ENCODE measurements at places on chromosomes 3 and 15.

DNA sequence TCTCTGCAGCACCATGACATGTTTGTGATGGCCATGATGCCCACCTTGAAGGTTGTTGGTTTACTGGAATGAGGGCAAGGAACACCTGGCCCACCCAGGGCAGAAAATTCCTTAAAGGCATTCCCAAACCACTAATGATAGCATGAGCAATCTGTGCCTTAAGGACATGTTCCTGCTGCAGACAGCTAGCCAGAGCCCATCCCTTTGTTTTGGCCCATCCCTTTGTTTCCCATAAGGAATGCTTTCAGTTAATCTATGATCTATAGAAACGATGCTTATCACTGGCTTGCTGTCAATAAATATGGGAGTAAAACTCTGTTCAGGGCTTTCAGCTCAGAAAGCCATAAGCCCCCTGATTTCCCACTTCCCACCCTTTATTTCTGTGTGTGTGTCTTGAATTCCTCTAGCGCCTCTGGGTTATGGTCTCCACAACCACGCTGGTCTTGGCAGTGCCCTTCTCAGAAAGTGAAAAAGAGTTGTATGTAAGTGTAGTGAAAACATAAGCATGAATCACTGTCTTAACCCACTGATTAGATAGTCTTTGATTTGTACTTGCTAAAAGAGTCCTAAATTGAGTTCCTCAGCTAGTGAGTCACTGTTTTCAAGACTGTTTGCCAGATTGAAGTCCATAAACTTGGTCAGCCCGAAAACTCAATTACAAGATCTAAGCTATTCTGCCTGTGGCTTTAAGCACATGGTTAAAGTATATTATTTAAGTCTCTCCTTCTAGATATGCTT is 19.0 kb upstream of the CCR2 start:
- DNase-seq, result no peak

DNA sequence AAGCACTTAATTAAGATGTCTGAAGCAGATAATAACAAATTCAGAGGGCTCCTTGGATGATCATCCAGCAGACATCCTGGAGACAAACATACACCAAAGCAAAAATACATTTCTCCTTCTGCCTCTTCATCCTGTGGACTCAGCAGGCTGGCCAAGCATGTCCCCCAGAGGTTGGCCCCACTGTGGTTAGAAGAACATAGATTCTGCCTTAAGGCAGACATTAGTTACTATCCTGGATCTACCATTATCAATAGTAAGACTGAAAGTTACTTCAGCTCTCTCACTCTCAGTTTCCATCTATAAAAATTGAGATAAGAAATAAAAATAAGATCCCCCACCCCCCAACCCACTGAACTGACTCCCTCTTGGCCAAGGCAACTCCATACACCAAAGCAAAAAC is 28.6 kb upstream of the TGFBR2 start:
- no peak for DNase-seq

DNA sequence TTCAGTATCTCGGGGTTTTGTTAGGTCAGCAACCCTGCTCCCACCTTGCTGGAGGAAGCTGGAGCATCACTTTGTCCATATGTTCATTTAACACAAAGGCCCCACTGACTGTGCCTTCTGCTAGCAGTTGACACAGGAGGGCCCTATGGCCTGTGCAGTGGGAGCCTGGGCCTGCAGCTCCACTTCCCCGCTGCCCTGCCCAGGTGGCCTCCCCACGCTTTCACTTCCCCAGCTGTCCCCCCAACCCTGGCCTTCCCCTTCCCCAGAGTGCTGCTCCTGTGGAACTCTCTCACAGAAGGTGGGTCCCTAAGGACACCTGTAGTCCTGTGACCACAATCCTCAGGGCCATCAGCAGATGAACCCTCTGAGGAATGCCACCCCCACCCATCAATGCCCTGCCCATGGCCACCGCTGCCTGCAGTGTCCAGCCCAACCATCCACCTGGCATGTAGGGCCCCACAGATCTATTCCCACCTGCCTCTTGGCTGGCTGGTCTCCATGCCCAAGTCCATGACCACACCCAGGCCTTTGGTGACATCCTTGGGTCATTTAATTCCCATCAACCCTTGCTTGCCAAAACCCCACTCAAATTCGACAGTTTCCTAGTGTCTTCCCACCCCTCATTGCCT is 13.5 kb downstream of the TBC1D21 start:
- no peak for DNase-seq

DNA sequence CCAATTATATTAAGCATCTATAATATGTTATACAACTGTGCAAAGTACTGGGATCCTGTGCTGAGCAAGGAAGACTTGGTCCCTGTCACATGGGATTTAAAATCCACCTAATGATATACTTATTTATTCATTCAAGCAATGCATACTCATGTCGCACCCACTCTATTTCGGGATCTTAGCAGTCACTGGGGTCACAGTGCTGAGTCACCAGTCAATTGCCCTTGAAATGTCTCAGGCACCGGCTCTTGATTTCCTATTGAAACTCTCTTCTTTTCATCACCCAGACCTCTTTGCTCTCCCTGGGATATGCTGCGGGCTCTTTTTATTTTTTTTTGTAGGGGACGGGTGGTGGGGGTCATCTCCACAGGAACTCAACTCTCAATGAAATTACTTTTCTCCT is 194.5 kb upstream of the GAP43 start:
- DNase-seq, result no peak

DNA sequence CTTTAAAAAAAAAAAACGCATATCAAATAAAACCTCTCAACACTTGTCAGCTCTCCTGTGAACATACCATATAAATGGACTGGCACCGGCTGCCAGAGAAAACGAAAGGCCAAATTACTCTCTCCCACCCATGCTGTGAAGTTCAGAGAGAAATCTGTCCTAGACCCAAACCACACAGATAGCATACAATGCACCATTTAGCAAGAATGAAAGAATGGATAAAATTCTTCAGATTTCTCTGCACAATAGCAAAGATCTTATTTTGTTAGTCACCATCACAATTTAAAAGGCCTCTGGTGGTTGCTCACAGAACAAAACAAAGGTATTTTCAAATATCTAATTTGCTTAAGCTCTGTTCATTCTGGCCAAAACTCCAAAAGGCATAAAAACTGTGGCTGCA is 93.9 kb upstream of the BHLHE40 start:
- DNase-seq, result no peak

GRCh38 chr3:192795021-192795420 is 67.7 kb upstream of the FGF12 start:
- no peak for DNase-seq

- no peak for DNase-seq
Measured at GRCh38 chr3:47313341-47314055, 30.8 kb downstream of the KLHL18 start.

- no peak for DNase-seq
Measured at GRCh38 chr3:112689385-112689784, 48.4 kb upstream of the CCDC80 start.

DNA sequence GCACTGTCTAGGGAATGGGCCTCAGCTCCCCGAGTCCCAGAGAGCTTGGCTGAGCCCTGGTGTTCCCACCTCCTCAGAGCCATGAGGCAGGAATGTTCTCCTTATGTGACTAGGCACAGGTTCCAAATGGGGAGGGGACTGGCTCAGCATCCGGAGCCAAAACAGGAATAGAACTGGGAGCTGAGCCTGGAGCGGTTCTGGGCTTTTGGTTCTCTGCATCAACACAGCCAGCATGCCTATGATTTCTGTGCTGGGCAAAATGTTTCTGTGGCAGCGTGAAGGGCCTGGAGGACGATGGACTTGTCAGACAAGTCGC is at the start of gene FAM131A:
TSS of gene FAM131A (plus strand) at position 202 of the 316 bp plus-strand sequence. CDS start at position 233, 31 bp downstream.
- DNase-seq, result no peak

DNA sequence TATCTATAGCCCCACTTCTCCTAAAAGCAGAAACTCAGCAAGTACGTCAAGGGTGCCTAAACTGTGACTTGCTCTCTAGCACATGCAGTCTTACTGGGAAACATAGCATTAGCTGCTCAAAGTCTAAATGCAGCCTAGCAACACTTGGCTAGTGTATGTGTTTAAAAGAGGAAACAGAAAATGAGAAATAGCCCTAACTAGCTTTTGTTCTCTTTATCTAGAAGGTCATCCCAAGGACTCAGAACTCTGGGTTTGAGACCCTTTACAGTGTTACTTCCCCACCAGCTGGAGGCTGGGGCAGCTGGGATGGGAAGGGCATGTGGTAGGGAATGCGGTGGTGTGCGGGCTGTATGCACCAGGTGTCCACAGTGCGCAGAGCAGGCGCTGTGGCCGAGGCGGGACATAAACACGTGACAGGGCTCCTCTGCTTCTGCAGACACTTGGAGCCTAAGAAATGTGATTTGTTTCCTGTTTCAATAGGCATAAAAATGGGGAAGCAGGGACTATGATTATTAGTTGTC is 13.3 kb downstream of the ETV5 start:
- DNase-seq, result no peak

GRCh38 chr15:73784291-73784690 is 31.1 kb upstream of the INSYN1 start:
- no peak for DNase-seq

DNA sequence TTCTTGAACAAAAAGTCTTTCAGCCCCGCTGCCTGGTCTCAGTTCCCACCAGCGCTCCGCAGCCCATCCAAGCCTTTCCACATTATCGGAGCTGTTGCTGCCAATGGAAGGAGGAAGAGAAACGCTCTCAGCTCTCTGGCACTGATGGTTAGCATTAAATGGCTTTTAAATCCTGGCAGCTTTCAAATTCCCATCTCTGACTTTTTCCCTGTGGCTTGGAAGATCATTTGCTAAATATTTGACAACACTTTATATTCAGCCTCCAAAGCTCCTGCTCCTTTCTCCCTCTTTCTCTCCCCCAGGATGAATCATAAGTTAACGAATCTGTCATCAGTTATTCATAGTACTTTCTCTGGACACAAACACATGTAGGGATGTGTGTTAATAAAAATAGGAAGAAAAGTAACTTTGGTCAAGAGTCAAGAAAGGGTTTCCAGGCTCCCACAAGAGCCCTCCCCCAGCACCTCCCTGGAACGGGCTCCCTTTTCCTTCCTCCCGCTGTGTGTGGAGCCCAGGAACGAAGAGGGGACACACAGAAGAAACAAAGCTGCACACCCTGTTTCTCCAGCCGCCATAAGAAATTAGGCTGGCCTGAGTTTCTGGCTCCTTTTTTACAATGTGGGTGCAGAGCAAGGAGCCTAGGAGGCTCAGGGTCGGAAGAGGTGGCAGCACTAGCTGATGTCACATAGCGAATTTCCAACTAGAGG is 47.6 kb upstream of the TSEN2 start:
- DNase-seq, result no peak

DNA sequence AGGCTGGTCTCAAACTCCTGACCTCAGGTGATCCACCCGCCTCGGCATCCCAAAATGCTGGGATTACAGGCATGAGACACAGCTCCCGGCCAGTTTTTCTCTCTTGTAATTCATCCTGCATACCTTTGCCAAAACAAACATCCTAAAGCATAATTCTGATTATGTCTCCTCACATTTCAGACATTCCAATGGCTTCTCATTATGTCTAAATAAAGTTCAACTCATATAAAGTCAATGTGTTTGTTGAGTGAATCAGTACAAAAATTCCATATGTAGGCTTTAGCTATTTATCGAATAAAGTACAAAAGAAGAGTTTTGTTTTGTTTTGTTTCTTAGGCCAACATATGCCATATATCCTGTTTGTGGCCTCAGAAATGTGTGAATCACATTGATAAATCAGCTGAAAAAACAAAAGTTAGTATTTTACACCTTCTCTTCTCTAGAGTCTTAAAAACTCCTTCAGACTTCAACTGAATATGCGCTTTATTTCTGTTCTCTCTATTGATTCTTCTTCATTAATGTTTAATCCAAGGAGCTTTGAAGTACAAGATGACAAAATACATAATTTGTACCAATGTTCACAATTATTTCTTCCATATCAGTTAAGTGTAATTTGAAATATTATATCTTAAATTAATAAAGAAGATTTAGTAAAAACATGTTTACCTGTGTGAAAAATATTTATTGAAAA is 165.8 kb downstream of the MECOM start:
- DNase-seq, result no peak

GRCh38 chr15:88080616-88081015 is 175.9 kb downstream of the NTRK3 start:
- no peak for DNase-seq

DNA sequence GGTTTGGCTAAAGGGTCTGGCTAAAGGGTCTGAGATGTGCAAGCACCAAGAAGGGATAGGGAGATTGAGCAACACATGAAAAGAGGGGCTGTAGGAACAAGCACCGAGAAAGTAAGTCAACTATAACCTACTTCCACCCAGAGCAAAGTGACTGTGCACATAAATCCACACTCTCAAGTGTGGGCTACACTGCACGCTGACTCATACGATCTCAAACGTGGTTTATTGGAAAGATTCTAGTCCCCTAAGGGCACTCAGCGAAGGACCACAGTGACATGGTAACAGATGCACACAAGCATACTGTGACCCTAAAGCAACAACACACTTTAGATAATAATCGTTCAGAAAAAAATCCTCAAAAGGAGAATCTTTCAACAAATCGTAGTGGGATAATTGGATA is 48.0 kb downstream of the EHHADH start:
- no peak for DNase-seq

- no peak for DNase-seq
Measured at GRCh38 chr15:47669221-47669620, 48.1 kb upstream of the SEMA6D start.

DNA sequence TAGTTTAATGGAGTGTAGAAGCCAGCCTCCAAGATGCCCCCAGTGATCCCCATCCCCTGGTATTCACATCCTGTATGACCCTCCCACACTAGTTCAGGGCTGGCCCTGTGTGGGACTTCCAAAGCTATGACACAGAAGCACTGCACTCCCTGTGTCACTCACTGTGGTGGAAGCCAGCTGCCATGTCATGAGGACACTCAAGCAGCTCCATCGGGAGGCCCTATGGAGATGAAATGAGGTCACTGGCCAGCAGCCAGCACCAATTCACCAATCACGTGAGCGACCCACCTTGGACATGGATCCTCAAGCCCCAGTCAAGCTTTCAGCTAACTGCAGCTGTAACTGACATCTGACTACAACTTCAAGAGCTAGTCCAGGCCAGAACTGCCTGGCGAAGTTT is 3.9 kb upstream of the ACAN start:
- DNase-seq, result no peak

DNA sequence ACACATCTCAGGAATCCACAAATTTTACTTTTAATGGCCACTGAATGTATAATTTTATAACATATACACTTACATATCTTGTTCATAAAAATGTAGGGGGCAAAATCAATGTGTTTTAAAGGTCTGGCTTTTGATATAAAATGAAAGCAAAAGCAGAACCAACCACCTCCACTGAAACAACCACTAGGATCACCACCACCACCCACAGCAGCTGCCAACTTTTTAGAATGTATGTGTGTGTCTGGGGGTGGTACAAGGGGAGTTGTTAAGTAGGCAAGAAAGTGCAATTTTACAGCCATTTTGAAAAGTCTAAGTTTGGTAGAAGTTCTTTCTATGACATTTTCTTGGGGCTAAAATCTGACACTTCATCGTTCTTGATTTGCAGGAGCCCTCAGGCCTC is 44.0 kb downstream of the OTOL1 start:
- DNase-seq, result no peak

DNA sequence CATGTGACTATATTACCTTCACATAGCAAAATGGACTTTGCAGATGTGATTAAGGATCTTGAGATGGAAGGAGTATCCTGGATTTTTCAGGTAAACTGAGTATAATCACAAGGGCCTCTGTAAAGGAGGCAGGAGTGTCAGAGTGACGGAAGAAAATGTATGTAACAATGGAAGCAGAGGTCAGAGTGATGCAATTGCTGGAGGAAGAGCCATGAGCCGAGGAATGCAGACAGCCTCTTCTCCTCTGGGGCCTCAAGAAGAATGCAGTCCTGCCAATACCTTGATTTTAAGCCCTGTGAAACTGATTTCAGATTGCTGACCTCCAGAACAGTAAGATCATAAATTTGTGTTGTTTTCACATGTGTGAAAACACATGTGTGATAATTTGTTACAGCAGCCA is 15.1 kb downstream of the HEMK1 start:
- DNase-seq, result no peak

All from activated B cell treated with CpG ODN at 0.5 μM for 24 hours (primary cell).